ENCODE measurements at places on chromosomes 1 and 21.

GRCh38 chr1:41400225-41400624, 39.0 kb downstream of the FOXO6 start:
- no peak for DNase-seq

DNA sequence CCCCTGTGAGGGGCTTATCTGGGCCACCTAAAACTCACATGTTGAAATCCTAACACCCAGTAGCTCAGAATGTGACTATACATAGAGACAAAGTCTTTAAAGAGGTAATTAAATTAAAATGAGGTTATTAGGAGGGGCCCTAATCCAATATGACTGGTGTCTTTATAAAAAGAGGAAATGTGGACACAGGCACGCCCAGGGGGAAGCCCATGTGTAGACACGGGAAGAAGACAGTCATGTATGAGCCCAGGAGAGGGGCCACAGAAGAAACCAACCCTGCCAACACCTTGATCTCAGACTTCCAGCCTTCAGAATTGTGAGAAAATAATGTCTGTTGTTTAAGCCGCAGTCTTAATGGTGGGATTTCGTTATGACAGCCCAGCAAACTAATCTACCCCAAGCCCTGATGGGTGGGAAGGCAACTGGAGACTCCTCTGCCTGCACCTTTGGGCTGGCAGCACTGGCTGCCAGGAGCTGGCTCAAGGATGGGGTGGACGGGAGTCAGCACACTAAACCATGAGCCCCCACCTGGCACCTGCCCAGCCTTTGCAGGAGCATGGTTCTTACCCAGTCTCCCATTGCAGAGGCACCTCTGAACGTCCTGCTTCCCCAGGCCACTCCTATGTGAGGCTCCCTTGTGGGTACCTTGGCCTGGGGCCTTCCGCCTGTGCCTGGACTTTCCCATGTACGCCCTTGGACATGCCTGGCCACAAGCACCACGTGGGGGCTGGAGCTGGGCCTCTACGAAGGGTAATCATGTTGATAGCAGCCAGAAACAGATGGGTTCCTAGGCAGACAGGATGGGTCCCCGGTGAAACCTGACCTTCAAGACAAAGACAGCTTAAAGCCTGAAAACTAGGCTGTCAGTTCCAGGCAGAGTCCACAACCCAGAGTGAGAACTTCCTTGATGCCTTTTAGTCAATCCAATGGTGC, 57.1 kb upstream of the DMRTB1 start:
- no peak for DNase-seq

DNA sequence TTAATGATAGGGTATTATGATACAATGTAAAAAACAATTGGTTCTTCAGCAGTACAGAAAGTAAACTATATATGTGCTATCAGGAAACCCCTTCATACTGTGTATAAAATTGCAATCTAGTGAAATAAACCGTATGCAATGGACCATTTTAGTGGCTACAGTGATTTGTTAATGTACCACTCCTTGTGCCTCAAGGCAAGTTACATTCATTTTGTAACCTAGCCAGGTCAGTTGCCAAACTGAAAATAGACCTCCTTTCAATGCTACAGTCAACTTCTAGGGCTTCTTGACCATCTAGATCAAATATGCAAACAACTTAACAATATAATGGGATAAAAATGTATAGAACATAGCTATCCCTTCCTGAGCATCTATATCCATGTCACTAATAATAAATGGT, 52.0 kb upstream of the RAVER2 start:
- DNase-seq: no peak

DNA sequence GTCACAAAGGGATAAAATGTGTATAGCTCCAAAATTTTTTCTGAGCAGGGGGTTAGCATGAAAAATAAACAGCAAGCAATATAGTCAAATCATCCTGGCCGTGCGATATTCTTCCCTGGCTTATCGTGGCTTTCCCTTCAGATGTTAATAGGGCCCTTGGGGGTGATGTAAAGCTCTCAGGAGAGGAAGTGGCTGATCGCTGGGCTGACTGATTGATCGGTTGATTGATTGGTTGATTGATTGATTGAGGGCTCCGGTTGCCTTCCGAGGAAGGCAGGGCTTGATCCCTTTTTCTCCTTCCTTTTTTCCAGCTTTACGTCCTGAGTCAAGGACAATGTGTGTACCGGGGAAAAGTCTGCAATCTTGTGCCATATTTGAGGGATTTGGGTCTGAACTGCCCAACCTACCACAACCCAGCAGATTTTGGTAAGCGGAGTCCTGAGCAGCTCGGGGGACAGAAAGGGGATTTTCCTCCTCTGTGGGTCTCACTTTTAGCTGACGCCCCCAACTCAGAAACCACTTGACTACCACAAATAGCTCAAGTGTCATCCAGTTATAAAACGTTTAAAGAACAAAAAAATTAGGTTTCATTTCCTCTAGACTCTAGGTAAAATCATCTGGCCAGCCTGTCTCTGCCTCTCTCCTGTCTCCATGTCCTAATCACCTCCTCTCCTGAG, 29.5 kb downstream of the TFF3 start:
- DNase-seq: no peak

DNA sequence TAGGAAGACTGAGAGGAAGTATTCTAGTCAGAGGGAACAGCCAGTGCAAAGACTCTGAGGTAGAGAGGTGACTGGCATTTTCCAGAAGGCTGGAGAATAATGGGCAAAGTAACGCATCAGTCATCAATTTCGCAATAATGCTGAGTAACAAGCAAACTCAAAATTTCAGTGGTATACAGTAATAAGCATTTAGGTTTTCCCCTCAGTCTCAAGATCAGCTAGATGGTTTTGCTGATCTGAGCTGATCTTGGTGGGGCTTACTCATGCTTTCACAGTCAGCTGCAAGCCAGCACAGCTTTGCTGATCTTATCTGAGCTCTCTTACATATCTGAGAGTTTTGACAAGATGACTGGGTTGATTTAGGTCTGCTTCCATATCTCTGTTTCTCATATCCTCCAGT, 108.7 kb downstream of the TSEN15 start:
- DNase-seq: no peak

DNA sequence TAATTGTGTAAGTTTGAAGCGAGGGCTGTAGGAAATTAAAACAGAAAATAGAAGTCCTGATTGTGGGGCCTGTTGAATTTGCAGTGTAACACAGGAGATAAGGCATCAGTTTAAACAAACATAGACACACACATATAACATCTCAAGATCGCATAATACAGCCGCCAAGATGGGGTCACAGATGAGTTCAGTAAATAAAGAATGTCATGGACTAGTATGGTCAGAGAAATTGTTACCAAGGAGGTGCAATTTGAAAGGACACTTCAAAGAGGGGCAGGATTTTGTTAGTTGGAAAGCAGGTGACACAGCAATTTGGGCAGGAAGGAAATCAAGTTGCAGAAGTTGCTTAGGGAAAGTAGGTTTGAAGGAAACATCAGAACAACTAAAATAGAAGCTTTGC, 450.0 kb downstream of the USP25 start:
- no peak for DNase-seq

- DNase-seq: no peak
These were observed 652 bp downstream of the HAX1 start for GRCh38 chr1:154272999-154273563.

DNA sequence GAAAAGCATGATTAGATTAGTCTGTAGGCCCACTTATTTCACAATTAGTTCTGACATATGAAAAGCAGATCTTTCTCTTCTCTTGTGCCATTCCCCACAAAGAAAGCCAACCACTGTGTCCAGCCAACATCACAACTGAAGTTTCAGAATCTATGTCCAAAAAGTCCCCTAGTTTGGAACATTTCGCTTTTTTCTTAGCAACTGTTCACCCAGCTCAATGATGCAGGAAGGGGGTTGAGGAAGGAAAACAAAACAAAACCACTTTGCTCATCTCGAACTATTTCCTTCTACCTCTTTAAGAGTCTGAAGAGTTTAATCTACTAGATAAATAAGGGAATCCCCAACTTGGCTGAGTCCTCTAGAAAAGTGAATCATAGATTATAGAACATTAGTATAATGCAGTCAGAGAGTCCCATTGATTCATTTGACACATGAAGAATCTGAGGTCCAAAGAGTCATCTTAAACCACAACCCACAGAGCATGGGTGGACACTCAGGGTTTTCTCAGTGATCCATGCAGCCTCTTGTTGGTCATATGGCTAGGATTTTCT, 159.3 kb upstream of the SGIP1 start:
- DNase-seq: no peak

GRCh38 chr1:115949156-115949555, 27.2 kb upstream of the SLC22A15 start:
- DNase-seq: no peak

GRCh38 chr1:157429601-157430240, 122.6 kb downstream of the FCRL5 start:
- no peak for DNase-seq

DNA sequence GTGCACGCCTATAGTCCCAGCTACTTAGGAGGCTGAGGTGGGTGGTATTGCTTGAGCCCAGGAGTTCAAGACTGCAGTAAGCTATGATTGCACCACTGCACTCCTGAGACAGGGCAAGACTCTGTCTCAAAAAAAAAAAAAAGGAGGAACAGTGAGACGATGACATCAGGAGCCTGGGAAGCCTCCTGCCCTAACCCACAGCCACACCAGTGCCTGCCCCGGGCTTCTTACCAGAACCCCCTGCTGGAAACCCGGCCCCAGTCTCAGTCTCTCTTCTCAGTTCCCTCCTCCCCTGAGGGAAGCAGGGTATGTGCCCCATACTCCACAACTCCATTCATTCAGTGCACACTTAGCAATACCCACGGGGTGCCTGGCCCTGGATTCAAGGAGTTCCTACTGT, 9.1 kb downstream of the COL8A2 start:
- no peak for DNase-seq

GRCh38 chr21:36609654-36610053, 89.3 kb upstream of the SIM2 start:
- no peak for DNase-seq

DNA sequence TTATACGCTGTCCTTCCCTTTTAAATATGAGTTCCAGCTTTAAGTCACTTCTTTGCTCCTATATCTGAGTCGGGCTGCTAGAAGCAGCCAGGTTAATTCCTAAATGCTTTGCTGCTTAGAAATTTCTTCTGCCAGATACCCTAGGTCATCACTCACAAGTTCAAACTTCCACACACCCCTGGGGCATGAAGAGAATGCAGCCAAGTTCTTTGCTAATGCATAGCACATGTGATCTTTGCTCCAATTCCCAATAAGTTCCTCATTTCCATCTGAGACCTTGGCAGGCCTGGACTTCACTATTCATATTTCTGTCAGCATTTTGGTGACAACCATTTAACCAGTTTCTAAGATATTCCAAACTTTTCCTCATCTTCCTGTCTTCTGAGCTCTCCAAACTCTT, 14.5 kb upstream of the APP start:
- no peak for DNase-seq

- no peak for DNase-seq
These were observed 6.7 kb downstream of the TRPM2 start for GRCh38 chr21:44360159-44360558.

DNA sequence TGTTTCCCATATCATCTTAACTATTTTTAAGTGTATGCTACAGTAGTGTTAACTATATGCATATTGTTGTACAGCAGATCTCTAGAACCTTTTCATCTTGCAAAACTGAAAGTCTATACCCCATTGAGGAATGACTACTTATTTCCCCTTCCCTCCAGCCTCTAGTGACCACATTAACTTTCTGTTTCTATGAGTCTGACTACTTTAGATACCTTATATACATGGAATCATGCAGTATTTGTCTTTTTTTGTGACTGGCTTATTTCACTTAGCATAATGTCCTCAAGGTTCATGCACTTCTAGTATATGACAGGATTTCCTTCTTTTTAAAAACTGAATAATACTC, 96.5 kb upstream of the BTG3 start:
- no peak for DNase-seq

GRCh38 chr1:228902781-228903433, 167.6 kb downstream of the RHOU start:
- no peak for DNase-seq

DNA sequence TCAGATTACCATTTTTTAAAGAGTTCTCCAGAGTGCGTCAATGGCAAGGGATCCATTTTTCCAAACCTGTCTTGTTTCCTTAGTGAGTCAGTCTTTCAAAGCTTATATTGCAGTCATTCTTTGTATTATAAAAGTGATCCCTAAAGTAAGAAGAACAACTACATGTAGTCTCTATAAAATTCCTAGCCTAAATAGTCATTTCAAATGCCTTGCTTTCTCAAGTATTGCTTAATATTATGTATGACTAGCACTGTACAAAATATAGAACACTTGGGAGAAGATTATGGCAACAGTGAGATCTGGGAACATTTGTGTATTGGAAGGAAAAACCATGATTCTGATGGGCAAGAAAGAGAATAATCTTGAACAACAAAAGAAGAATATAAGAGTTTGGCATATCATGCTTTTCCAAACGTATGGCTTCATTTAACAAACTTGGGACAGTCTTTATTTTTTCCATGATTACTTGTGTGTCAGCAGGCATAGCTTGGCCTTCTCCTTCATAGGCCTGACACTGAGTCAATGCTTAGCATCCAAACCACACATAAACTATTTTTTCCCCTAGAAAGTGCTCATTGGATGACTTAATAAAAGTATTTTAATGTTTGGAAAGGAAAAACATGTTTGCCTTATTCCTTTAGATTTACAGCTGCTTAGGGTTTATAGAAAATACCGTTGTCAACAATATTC, 547.4 kb downstream of the LTN1 start:
- DNase-seq: no peak

- no peak for DNase-seq
These were observed 89.6 kb downstream of the AK5 start for GRCh38 chr1:77371396-77371795.

GRCh38 chr1:27136998-27137542, 17.9 kb downstream of the SLC9A1 start:
- DNase-seq: no peak

DNA sequence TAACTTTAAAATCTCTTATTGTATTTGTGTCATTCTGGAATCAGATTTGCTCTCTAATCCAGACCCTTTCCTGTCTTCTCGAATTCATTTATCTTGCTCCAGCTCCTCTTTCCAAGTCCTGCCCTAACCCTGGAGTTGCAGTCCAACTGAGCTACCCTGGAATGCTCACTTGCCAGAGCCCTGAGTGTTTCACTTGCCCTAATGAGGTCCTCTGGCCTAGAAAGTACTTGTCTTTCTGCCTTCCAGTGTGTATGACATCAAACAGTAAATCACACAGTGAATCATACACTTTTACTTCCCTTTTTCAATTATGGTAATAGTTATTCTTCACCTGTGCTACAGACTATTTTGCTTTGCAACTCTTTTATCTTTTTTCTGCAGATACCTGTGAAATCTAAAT, 96.9 kb downstream of the NEK7 start:
- DNase-seq: no peak

DNA sequence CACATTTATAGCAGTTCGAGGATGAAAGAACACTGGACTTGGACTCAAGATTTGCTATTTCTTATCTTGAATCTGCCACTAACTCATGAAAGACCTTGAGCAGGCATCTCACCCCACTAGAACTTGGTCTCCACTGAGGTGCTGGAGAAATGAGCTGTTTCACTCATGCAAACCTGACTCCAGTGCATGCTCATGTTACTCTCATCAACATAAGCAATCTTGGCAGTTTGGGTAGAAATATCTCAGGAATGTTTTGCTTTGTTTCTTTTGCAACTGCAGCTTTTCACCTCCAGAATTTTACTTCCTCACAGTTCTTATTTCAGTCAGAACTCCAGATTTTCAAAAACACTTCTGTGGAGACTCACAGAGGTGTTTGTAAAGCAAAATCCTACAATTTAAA, 46.2 kb upstream of the DAB1 start:
- no peak for DNase-seq
